Muscle of leg (tissue), 16 donors: ENCODE measurements at places on chromosomes 1 and 21. TPM values are rescaled to one million over a fixed set of nuclear protein-coding genes. Genes with fewer than 3 reads are reported as not detected.

Gene ACP6
- total RNA-seq = 7.1 TPM

Gene CCDC30
- 1.7 TPM for total RNA-seq

Gene TTLL7
- 35.0 TPM for total RNA-seq

Gene PLA2G2D
- total RNA-seq = not detected

Gene CFHR1
- total RNA-seq = 0.53 TPM

Gene PGLYRP3
- not detected for total RNA-seq

Gene SLC9C2
- total RNA-seq = not detected

Gene OR2T11
- not detected for total RNA-seq

Gene A3GALT2
- total RNA-seq = not detected

Gene FCRL6
- not detected for total RNA-seq

Gene MATN1
- total RNA-seq = 0.71 TPM

Gene ZNF683
- not detected for total RNA-seq

Gene RGS2
- 94.2 TPM for total RNA-seq

Gene AIM2
- 0.31 TPM for total RNA-seq

Gene LIN28A
- not detected for total RNA-seq

Gene LCE2C
- total RNA-seq = not detected

Gene GNAT2
- total RNA-seq = 0.13 TPM

Gene NEGR1
- total RNA-seq = 22.3 TPM

Gene MFSD2A
- 0.62 TPM for total RNA-seq

Gene DNAI4
- 9.2 TPM for total RNA-seq

Gene FMO2
- total RNA-seq = 0.44 TPM

Gene KRTAP11-1
- total RNA-seq = not detected

Gene HJV
- total RNA-seq = 174 TPM

Gene PMF1
- total RNA-seq = 51.8 TPM
